ENCODE measurements at places on chromosomes 2 and 18. TPM values are rescaled to one million over a fixed set of nuclear protein-coding genes. Genes with fewer than 3 reads are reported as not detected.

Gene ST6GAL2
- total RNA-seq = 43.0 TPM

Gene GPR17
- total RNA-seq = not detected

Gene MRPS9
- total RNA-seq = 16.4 TPM

Gene OXER1
- 1.00 TPM for total RNA-seq

Gene SERPINB2
- 1.2 TPM for total RNA-seq

GRCh38 chr18:47283476-47283875, 32.0 kb upstream of the SKOR2 start:
- DNase-seq = no peak

GRCh38 chr2:145068509-145068908, 548.6 kb upstream of the ZEB2 start:
- DNase-seq = no peak

DNA sequence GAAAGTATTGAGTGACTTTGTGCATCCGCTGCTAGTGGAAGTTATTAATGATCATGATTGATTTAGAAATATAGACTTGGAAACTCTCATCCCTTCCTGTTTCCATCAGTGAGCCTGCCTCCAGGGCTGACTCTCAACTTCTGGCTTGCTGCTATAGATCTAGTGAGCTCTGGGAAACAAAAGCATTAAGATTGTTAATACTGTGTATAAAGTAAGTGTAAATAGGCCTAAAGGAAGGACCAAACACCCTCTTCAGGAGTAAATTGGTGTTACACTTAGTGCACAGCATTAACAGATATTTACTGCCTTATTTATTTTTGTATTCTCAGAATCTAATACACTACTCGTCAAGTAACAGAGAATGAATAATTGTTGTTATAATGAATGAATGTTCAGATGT, 285.6 kb downstream of the THSD7B start:
- no peak for DNase-seq

- DNase-seq = no peak
Measured at GRCh38 chr2:230774348-230774951, 61.8 kb downstream of the CAB39 start.

DNA sequence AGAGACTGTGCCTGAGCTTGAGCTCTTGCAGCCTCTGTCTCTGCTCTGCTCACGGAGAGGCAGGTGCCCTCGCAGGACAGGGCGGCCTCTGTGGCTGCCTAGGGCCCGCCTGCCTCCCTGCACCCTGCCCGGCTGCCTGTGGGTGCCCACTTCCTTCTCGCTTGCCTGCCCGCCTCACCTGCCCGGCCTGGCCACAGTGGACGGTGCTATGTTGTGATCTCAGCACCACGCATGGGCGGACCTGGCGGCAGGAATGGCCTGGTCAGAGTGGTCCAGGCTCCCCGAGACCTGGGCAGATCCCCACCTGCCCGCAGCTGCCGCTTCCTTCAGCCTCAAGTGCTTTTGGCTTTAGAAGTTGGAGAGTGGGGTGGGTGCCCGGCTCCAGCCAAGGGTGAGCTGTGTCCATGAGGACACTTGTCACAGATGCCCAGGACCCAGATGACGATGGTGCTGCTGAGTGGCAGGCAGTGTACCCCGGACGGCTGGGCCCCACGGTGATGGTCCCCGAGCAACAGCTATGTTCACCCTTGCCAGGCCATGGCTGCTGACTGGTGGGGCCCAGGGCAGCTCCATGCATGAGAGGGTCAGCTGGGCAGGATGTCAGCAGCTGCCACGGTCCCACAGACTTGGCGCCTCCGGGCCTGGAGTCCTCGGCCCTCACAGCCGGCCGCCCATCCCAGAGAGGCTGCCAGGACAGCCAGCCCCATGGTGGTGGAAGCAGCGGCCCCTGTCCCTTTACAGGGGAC, 25.3 kb downstream of the RTP5 start:
- peak; percentile 81 for DNase-seq

DNA sequence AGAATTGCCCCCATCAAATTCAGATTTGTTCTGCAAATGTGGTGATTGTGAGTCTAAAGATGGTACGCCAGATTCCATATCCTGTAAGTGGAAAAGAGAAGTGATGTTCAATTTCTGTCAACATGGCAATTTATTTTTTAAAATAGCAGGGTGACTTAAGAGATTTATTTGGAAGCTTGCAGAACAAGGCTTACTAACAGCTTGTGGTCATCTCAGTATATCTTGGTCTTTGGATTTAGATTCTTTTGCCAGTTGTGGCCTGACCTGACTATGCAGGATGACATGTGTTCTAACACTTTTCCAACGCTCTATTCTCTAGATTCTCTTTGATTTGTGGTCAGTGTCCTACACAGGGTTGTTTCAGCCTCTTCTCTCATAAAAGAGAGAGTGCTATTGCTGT, 74.4 kb downstream of the MAP3K20 start:
- no peak for DNase-seq

DNA sequence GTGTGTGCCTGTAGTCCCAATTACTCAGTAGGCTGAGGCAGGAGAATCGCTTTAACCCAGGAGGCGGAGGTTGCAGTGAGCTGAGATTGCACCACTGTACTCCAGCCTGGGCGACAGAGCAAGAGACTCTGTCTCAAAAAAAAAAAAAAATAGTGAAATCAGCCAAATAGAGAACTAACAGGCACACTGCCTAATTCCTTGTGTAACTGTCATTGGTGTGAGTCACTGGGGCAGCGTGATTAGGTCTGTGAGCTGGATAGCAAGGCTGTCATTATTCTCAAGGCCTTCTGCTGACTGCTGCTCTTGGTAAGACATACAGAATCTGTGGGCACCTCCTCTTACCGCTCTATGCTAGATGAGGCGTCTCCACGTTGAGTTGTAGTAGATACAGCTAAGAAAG, 270.3 kb downstream of the NEDD4L start:
- DNase-seq = no peak

DNA sequence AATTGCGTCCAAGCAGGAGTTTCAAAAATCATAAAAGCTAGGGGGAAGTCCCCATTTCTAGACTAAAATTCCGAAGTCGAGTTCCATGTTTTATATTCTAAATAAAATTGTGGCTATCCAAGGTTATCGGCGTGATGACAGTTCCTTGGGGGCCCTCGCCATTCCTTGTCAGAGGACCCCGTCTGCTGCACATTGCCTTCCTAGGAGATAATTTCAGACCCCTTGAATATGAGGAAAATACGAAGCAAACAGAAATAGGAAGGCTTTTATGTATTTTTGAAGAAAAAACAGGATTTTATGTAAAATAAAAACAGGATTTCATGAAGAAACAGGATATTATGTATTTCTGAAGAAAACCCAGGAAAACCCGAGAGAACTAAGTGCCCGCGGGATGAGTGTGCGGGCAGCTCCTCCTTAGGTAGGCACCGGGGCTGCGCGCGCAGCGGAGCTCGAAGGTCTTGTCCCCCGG, 465 bp upstream of the PLEKHA3 start:
- DNase-seq = no peak

GRCh38 chr2:39851651-39852110, 72.6 kb upstream of the THUMPD2 start:
- no peak for DNase-seq

DNA sequence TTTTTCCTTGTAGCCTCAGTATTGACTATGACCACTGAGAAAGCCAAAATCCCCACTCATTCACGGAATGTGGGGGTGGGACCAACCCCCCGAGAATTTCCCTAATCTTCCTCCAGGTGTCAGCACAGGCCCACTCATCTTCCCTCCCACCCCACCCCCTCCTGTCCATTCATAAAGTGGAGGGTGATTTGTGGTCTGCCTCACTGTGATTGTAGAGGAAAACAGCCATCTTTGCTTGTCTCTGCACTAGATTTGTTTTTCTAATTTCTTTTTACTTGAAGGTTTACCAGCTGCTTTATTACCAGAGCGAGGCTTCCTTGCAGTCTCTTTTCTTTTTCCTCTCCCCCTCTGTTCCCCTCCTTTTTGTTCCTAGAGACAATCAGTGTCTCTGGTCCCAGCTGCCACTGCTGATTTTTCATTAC, 171.8 kb downstream of the ICOS start:
- no peak for DNase-seq

DNA sequence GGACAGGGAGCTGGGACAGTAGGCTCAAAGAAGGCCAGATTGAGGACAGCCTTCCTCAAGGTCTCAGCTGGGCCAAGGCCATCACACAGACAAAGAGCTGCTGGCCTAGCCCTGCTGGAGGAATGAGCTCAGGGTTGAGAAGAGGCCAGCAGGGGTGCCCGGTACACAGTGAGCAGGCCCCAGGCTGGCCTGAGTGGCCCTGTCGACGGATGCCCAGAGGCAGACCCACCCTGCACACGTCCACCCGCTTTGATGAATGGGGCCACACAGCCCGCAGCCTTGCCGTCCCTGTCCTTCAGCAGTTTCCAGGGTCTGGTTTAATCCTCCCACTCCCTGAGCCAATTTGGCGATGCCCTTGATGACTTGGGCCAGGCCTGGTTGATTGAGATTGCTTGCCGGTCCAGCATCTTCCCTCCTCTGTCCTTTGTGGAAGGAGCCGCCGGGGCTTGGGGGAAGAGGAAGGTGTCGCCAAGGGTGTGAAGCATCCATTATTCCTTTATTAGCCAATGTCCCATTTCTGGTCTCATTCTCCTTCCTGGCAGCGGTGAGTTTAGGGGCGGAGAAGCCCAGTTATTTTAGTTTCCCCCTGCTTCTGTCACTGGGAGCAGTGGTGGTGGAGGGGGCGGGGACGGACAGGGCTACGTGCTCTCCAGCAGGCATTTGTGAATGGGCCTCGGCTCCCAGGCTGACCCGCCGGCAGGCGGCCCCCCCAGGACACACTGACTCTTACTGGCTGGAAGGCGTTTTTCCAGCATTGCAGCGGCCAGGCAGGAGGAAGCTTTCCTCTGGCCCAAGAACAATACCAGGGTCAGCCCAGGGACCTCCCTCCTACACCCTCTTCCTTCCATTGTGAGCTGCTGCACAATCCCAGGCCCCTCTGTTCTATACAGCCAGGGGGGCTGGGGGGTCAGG, 141.8 kb downstream of the CTIF start:
- peak; percentile 97 for DNase-seq

- no peak for DNase-seq
Measured at GRCh38 chr2:99481527-99481926, 8.3 kb downstream of the REV1 start.

- DNase-seq = no peak
Measured at GRCh38 chr2:14417551-14417950, 215.0 kb upstream of the LRATD1 start.

Data from posterior vena cava (tissue), 2 donors.